ENCODE measurements at places on chromosomes 3 and 15. TPM values are rescaled to one million over a fixed set of nuclear protein-coding genes. Genes with fewer than 3 reads are reported as not detected.

The RETNLB gene
- total RNA-seq = not detected

The RARB gene
- total RNA-seq = 0.22 TPM

The ISL2 gene
- 0.33 TPM for total RNA-seq

The MYO5C gene
- 22.4 TPM for total RNA-seq

The CHDH gene
- total RNA-seq = 8.2 TPM

The TMEM45A gene
- 10.1 TPM for total RNA-seq

The TUSC7 gene
- not detected for total RNA-seq

The TXNRD3 gene
- 7.0 TPM for total RNA-seq

The GOLGA8T gene
- 0.53 TPM for total RNA-seq

The PLSCR2 gene
- not detected for total RNA-seq

The UBL7 gene
- total RNA-seq = 47.5 TPM

The GOLGA6L4 gene
- total RNA-seq = 2.8 TPM

The STIMATE gene
- total RNA-seq = 23.8 TPM

The LRRC2 gene
- 2.6 TPM for total RNA-seq

The SEMA3G gene
- total RNA-seq = 2.4 TPM

The CLEC3B gene
- total RNA-seq = not detected

The TTC23 gene
- total RNA-seq = 12.2 TPM

The HSPBAP1 gene
- total RNA-seq = 8.9 TPM

The PLCB2 gene
- 7.4 TPM for total RNA-seq

The ALPK3 gene
- total RNA-seq = 17.7 TPM

The FBXO40 gene
- total RNA-seq = 0.15 TPM

The RPL29 gene
- 1,592 TPM for total RNA-seq

The SNTN gene
- total RNA-seq = not detected

The OSBPL10 gene
- 46.7 TPM for total RNA-seq

The SLC28A2 gene
- total RNA-seq = not detected

The CKMT1A gene
- total RNA-seq = 35.5 TPM

The SYNPR gene
- total RNA-seq = 0.64 TPM

The MST1R gene
- 5.3 TPM for total RNA-seq

The GANC gene
- total RNA-seq = 18.4 TPM

The EPHA6 gene
- total RNA-seq = 0.48 TPM

The ACTRT3 gene
- total RNA-seq = 6.1 TPM

The STRA6 gene
- total RNA-seq = 12.8 TPM
